ENCODE measurements at places on chromosomes 11 and 22.
A peak's percentile ranks its signal among the peaks of the same experiment; 100 is the strongest.

DNA sequence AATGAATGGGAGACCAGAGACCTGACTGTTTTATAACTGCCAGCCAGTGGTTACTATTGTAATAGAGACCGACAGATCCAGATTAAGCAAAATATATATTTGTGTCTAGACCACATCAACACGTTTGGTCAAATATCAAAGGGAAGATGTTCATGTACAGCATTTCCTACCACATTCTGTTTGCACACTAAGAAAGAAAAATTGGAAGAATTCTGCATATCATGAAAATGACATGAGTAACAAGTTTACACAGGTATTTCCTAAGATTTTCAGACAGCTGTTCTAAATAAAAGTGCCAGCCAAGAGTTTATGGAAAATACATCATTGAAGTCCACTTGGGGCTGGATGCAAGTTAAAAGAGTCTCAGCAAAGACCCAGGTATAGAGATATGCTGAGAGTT is 145.5 kb upstream of the ANO3 start:
- no peak for DNase-seq

DNA sequence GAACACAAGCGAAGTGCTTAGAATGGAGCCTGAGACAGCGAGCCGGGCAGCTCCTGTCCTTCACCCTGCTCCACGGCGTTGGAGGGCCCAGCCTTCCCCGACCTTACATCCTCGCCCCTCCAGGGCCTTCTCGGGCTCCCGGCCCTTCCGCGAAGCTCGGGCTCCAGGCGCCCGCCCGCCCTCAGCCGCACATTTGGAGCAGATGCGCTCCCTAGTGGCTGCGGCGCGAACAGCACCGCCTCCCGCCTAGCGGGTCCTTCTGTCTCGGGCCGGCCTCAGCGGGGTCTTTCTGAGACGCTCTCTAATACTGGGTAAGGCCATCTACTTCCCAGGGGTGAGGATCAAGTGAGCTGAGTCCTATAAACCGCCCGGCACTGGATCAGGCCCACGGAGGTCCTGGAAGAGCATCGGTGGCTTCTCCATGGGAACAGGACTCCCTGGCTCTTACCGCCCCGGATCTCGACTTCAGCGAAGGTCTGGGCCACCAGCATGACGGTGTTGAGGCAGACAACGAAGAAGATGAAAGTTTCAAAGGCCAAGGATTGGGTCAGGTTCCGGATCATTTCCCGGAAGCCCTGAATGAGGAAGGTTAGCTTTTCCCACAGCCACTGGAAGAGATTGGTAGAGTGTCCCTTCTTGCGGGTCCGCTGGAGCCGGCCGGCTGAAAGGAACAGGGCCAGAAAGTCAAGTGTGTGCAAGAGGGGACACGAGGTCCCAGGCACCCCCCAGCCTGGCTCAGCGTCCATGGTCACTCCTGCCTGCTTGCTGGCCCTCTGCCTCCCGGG is 3.7 kb downstream of the CATSPER1 start:
- peak; percentile 88 for DNase-seq

DNA sequence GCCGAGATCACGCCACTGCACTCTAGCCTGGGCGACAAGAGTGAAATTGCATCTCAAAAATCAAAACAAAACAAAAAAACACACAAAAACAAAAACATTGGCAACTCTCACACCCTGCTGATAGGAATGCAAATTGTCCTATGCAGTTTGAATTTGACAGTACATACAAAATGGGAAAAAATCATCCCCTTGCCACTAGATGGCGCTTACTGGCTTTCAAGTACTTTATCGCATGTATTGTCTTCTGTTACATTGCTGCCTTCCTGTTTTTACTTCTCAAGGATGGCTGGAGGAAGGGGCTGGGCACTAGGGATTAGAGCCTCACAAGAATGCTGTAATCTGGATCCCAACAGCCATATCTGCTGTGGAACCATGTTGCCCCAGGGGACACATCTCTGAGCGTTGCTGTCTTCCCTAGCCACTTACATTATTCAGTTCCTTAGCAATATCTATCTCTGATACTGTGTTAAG is 59.4 kb upstream of the A4GALT start:
- peak; percentile 54 for DNase-seq

GRCh38 chr11:70415642-70416395 is 17.5 kb downstream of the CTTN start:
- no peak for DNase-seq

DNA sequence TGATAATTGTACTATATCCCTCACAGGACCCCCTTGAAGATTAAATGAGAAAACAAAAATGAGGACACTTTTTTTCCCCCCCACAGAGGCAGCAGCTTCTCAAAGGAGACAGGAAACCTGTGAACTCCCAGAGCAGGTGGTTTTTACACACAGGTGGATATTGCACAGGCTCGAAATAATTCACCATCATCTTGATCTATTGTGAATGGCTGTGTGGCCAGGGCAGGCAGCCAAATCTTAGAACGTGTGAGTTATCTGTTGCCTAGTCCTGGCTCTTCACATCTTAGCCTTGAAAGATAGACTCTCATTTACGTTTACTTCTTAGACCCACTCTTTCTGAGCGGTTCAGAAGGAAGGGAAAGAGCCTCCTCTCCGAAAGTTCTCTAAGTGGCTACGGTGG is 23.5 kb downstream of the PPFIBP2 start:
- DNase-seq = no peak

GRCh38 chr11:1906611-1907423 is 12.7 kb upstream of the TNNT3 start:
- DNase-seq = no peak

GRCh38 chr22:29641042-29641699 is 37.7 kb downstream of the NF2 start:
- no peak for DNase-seq

DNA sequence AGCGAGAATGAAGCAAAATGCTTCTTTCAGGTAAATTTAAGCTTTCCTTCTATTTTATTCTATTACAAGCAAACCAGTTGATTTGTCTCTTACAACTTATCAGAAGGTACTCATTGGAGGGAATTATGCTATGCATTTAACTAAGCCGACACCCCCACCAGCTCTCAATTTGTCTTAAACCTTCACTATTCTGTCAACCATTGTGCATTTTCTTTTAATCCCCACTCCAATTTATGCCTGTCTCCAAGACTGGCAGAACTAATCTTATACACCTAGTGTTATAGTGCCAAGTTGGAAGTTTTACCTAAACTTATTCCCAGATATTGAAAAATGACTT is 12.5 kb downstream of the TAF1D start:
- DNase-seq = no peak

GRCh38 chr11:64843686-64844329 is 645 bp downstream of the CDC42BPG start:
- no peak for DNase-seq
